A673 (cell line): ENCODE measurements at places on chromosomes 5 and 9. TPM values are rescaled to one million over a fixed set of nuclear protein-coding genes. Genes with fewer than 3 reads are reported as not detected.
A peak's percentile ranks its signal among the peaks of the same experiment; 100 is the strongest.

Gene IFNK
- total RNA-seq: not detected in 2 replicates

Gene C5orf58
- total RNA-seq: not detected in 2 replicates

Gene SPINK4
- not detected in 2 replicates for total RNA-seq

DNA sequence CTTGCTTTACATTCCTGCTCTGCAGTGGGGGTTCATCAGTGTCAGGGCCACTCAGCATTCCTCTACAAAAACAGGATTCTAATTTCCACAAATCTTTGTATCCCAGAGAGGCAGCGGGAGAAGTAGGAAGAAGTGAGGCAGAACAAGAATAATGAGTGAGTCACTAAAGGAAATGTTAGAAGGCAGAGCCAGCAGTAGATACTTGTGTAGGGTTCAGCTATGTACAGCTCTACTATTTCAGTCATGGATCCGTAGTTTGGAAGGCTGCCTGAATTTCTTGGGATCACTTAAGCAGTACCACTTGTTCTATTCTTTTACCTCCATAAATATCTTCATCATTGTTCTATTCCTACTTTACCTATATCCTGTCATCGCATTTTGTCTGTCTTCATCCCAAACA is 246.3 kb upstream of the TLE4 start:
- no peak for DNase-seq

DNA sequence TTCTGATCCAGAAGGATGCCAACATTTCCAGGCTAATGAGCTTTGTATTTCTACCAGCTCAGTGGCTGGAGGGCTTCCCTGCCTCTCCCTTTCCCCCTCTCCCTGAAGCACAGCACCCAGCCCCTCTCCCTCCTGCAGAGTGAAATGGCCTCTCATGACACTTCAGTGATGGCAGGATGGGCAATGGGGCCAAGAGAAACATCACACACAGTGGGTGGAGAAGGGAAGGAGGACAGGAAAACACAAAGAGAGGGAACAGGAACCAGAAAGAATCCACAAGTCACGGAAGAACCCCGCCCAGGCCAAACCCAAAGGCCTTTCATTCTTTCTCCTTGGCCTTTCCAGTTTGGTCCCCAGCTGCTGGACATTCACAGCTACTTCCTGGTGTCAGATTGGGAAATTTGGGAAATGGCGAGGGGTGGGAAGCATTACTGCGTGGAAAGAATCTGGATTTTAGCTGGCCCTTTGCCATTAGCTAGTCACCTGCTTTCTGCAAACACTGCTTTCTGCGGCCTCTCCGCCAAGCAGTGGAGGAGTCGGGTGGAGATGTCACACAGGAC is 82.6 kb downstream of the GLDC start:
- no peak for DNase-seq

GRCh38 chr9:133602277-133602676 is 6.9 kb downstream of the FAM163B start:
- no peak for DNase-seq

DNA sequence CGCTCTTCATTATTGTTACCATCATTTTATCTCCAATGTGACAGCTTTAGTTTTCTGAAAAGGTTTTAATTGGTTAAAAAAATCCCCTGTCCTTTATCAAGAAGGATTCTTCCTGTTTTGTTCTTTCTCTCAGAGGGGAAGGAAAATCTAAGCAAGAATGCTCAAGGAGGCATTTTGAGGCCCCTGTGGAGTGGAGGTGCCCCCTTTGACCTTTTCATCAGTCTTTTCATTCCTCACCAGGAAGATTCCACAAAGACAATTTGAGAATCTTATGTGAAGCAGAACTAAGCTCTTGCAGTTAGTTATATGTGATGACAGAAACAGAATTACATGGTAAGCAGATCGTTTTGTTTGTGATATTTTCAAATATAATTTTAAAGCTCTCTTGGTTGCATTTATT is 489.6 kb downstream of the MAN2A1 start:
- DNase-seq: peak; percentile 31

Gene CREBRF
- total RNA-seq: 1.4 and 1.5 TPM in 2 replicates

DNA sequence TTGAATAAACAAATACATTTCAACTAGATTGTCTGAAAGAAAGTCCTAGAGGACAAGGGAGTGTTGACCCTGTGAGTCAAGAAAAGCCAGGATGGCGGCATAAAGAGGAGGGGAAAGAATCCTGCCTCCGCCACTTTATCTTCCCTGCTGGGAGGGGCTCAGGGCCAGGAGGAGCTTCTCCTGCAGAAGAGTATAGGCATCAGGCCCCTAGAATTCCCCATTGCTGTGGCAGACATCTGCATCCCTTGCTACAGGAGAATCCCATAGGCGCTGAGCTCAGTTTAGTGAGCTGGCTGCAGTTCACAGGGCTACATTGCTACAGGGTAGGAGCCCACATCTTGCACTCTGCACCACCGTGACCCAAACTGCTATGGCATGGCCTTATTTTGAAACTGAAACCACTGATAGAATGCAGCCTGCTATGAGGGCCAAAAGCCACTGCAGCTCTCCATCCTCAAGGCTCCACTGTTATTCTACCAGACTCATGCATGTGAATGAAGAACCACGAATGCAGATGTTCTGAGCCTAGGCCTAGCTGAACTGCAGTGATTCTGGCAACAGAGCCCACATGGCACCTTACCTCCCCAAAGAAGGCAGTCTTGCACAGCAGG is 941.4 kb upstream of the CTNND2 start:
- DNase-seq: no peak
